ENCODE measurements at places on chromosomes 3 and 15.

GRCh38 chr3:194134757-194135515 lies 1.0 kb upstream of the HES1 start:
- peak; percentile 97 for DNase-seq

- DNase-seq, result no peak
Measured at GRCh38 chr3:120370463-120370862, 21.3 kb upstream of the LRRC58 start.

GRCh38 chr3:17626395-17626794 lies 116.0 kb downstream of the TBC1D5 start:
- DNase-seq, result no peak

GRCh38 chr3:69294014-69294766 lies 91.7 kb downstream of the FRMD4B start:
- DNase-seq, result no peak

DNA sequence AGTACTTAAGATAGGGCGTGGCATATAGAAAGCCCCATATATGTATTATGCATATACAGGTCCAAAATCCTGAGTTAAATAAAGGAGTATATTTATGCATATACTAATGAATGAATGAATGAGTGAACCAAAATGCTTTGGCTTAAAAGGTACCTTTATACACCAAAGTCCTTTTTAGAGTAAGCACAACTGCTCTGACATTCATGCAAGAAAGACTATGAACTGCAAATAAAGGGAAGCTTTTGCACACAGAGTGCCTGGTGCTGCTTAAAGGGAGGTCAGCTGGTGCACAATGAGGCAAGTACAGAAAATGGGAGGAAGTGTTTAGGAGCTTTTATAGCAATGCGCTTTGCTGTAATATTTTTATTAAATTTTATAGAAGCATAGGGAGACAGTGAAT lies 214.0 kb downstream of the KLF13 start:
- DNase-seq, result no peak

DNA sequence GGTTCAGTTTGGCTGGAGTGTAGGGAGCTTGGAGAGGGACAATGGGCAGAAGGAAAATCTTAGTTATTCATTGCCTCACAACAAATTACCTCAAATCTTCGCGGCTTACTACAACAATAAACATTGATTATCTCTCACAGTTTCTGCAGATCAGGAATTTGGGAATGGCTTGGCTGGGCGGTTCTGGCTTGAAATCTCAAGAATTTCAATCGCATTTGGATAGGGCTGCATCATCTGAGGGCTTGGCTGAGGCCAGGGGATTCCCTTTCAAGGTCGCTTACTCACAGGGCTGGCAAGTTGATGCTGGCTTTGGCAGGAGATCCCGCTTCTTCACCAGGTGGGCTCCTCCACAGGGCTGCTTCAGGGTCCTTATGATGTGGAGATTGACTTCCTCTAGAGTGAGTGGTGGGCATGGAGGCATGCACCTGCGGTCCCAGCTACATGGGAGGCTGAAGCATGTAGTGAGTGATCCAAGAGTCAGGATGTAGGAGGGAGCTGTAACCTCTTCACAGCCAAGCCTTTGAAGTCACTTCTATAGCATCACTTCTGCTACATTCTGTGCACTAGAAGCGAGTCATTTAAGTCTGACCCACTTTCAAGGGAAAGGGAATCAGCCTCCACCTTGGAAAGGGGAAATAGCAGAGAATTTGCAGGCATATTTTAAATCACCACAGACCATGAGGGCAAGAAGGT lies 63.1 kb downstream of the CDC25A start:
- no peak for DNase-seq

DNA sequence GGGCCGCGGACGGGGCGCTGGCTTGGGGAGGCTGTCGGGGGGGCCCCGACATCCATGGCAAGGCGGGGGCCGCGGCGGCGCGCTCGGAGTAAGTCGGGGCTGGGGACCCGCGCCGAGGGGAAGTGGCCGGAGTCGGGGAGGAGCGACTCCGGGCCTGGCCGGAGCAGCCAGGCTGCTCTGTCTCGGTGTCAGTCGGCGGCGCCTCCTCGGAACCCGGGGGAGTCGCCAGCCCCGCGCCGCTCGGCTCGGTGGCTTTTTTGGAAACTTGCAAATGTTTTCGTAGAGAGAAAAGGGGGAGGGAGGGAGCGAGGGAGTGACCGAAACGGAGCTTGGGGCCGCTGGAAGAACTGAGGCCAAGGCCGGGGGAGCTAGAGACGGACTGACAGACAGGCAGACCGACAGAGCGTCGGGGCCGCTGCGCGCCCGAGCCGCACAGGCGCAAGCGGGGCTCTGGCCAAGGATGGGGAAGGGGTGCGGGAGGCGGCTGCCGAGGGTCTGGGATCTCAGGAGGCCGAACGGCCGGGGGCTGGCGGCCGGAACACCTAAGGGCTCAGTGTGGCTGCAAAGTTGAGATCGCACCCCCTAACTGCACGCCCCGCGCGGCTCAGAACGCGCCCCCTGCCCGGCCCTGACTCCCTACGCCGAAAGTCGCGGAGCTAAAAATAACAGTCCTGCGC lies 5.0 kb downstream of the PTH1R start:
- peak; percentile 84 for DNase-seq
